Airway epithelial cell (primary cell): ENCODE measurements at places on chromosomes 5 and 9. TPM values are rescaled to one million over a fixed set of nuclear protein-coding genes. Genes with fewer than 3 reads are reported as not detected.

C9orf50 gene
- not detected in 2 replicates for total RNA-seq

FRMPD1 gene
- total RNA-seq = under 0.01 TPM in 1 of 2 replicates, not detected in the other

DBH gene
- not detected in 2 replicates for total RNA-seq

SPINK7 gene
- total RNA-seq = 4.2 and 14.1 TPM in 2 replicates

GABRA1 gene
- total RNA-seq = not detected in 2 replicates

ANKHD1 gene
- total RNA-seq = 37.6 and 40.0 TPM in 2 replicates

FOXD4 gene
- total RNA-seq = 0.21 TPM in 1 of 2 replicates, not detected in the other

ZFP37 gene
- 0.63 and 1.1 TPM in 2 replicates for total RNA-seq

ACTBL2 gene
- total RNA-seq = 0.35 and 1.4 TPM in 2 replicates

IFNA2 gene
- total RNA-seq = not detected in 2 replicates

GAPT gene
- total RNA-seq = not detected in 2 replicates

YTHDC2 gene
- total RNA-seq = 13.3 and 22.6 TPM in 2 replicates

FRRS1L gene
- total RNA-seq = 0.07 TPM in 1 of 2 replicates, not detected in the other

PDGFRB gene
- total RNA-seq = 3.9 and 4.9 TPM in 2 replicates

IFNA21 gene
- total RNA-seq = not detected in 2 replicates

PRR16 gene
- 0.74 and 0.78 TPM in 2 replicates for total RNA-seq

TIFAB gene
- not detected in 2 replicates for total RNA-seq

TYRP1 gene
- total RNA-seq = not detected in 2 replicates

NR6A1 gene
- 1.4 TPM in 2 replicates for total RNA-seq

ZNF879 gene
- 1.3 and 2.4 TPM in 2 replicates for total RNA-seq

NUTM2F gene
- total RNA-seq = not detected in 2 replicates

PCDHGB6 gene
- 1.1 and 1.5 TPM in 2 replicates for total RNA-seq

ZDHHC11B gene
- total RNA-seq = 0.07 TPM in 1 of 2 replicates, not detected in the other

SLC25A48 gene
- not detected in 2 replicates for total RNA-seq

MOB3B gene
- 5.3 and 6.0 TPM in 2 replicates for total RNA-seq

FOXD4L3 gene
- not detected in 2 replicates for total RNA-seq

GAS1 gene
- 5.9 and 6.5 TPM in 2 replicates for total RNA-seq

NEURL1B gene
- 4.6 and 8.3 TPM in 2 replicates for total RNA-seq

POU5F2 gene
- 0.07 and 0.33 TPM in 2 replicates for total RNA-seq

ENTREP1 gene
- total RNA-seq = 2.0 and 2.5 TPM in 2 replicates

ZNG1F gene
- total RNA-seq = 3.0 and 7.9 TPM in 2 replicates

PCDHGB2 gene
- 0.42 TPM in 1 of 2 replicates, not detected in the other for total RNA-seq

BHMT gene
- not detected in 2 replicates for total RNA-seq

ERCC8 gene
- 12.1 and 15.8 TPM in 2 replicates for total RNA-seq

PRDM9 gene
- not detected in 2 replicates for total RNA-seq

SMIM33 gene
- not detected in 2 replicates for total RNA-seq

DRD1 gene
- total RNA-seq = not detected in 2 replicates

ROR2 gene
- total RNA-seq = 0.85 and 0.88 TPM in 2 replicates

ZNF608 gene
- total RNA-seq = 7.6 and 11.4 TPM in 2 replicates

TMEM8B gene
- 4.5 and 5.7 TPM in 2 replicates for total RNA-seq

CCL28 gene
- 1.2 and 1.6 TPM in 2 replicates for total RNA-seq

ARHGAP26 gene
- total RNA-seq = 1.5 and 3.5 TPM in 2 replicates

CDX1 gene
- not detected in 2 replicates for total RNA-seq

LAMC3 gene
- total RNA-seq = 0.07 TPM in 1 of 2 replicates, not detected in the other

SPINK4 gene
- total RNA-seq = not detected in 2 replicates
